ENCODE measurements at places on chromosomes 2 and 18.
A peak's percentile ranks its signal among the peaks of the same experiment; 100 is the strongest.

GRCh38 chr2:8045081-8045614, 636.7 kb upstream of the ID2 start:
- no peak for DNase-seq

- DNase-seq: no peak
Measured at GRCh38 chr2:150292807-150293206, 194.7 kb downstream of the RND3 start.

- no peak for DNase-seq
Measured at GRCh38 chr2:231613331-231613662, 20.6 kb downstream of the TEX44 start.

DNA sequence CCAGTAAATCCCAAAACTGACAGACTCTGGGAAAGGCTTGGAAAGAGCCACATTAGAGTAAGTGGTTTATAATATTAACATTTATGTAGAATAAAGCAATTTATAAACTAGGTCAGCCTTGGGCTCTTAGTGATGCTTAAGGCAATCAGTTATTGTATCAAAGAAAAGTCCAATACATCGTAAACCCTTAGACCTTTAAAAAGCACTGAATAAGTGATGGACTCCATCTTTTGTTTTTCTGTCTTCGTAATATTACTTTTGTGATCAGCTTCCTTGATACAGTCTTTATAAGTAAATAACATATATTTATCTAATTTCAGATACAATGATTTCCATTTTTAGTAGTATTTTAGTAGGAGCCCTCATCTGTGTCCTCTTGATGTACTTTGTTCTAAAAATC, 28.7 kb downstream of the DDX1 start:
- DNase-seq: no peak

DNA sequence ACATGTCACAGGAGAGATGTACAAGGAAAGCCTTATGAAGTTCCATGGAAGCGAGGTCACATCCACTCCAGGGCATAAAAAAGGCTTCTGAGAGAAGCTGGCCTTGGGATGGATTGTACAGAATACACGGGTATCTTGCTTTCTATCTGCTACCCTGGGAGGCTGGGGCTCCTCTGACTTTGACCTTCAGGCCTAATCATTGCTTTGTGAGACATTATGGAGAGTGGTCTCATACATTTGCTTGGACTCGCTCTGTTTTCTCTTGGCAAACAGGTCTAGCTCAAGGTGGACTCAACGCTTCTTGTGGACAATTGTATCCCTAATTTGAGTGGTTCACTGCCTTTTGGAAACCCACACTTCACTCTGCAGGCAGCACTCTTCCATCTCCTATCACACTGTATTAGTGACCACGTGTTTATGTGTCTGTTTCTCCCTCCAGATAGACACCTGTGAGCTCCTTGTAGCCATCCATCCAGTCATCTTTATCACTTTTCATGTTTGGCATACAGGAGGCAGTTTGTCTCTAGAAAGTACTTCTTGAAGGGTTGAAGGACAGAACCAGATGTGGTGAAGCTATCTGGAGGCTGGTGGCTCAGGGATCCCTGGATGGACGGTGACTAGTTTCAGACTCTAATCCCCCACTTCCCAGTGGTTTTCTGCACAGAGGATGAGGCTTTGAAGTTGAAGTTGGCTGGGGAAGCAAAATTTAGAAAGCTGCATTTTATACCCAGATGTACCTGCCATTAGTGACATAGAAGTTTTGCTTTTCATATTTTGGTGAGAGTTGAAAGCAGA, 267.8 kb downstream of the CYRIA start:
- no peak for DNase-seq

DNA sequence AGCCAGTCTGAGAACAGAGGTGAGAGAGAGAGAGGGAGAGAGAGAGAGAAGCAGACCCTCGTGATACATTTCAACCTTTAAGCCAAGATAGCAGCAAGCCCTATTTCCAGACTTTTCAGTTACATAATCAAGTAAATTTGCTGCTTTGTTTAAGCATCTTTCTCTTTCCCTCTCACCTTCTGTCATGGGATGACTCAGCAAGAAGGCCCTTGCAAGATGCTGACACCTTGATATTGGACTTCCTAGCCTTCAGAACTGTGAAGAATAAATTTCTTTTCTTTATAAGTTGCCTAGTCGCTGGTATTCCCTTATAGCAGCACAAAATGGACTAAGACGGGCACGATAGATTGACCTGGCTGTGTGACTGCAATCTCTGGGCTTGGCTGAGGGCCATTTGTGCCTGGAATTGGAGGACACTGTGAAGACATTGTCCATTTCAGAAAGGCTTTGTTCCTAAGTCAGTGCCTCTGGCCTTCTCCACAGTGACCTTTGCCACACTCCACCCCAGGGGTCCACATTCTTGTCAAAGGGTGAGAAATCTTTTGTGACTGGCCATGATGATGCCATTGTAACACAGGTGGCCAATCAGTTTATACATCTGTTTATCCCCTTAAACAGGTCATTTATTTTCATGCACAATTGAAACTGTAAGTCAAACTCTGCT, 51.3 kb upstream of the ITSN2 start:
- no peak for DNase-seq

GRCh38 chr2:229431327-229431954, 160.4 kb upstream of the PID1 start:
- no peak for DNase-seq

DNA sequence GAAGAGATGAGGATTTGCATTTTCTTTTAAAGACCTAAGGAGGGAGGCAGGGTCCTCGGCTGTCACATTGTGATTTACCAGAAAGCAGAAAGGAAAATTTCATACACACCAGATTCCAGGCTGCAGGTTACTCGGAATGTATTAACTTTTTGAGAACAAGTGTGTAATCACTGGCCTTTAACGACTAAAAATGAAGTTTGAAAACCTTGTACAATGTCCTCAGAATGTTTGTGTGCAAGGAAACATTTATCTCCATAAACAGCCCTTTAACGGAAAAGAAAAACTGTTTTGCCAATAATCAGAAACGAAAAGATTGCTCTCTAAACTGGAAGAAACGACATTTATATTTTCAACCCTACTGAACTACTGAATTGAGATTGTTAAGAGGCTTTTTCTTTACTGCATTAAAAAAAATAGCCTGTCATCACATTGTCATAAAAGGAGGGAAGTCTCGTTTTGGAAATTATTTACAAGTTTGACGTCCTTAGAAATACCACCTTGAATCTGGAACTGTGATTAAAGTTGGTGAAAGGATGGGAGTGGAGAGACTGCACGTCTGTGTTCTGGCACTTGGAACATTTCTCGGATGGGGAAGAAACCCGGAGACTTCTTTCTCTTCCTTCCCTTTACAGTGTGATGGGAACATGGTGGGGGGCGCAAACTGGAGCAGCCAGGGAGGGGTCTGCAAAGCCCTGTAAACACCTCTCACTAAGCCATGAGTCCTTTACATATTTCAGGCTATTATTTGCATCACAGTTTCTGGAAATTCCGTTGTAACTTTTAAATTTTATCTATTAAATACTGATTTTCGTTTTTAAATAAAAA, 134.1 kb upstream of the SIX3 start:
- no peak for DNase-seq

- DNase-seq: no peak
Measured at GRCh38 chr2:149002891-149003740, 35.4 kb upstream of the LYPD6B start.

GRCh38 chr2:230907361-230908091, 17.5 kb downstream of the GPR55 start:
- DNase-seq: no peak

GRCh38 chr2:66438891-66439811, 4.2 kb downstream of the MEIS1 start:
- no peak for DNase-seq

- DNase-seq: no peak
Measured at GRCh38 chr2:76170856-76171255, 460.1 kb upstream of the GCFC2 start.

GRCh38 chr2:231549446-231550239, 19.4 kb upstream of the NMUR1 start:
- no peak for DNase-seq

DNA sequence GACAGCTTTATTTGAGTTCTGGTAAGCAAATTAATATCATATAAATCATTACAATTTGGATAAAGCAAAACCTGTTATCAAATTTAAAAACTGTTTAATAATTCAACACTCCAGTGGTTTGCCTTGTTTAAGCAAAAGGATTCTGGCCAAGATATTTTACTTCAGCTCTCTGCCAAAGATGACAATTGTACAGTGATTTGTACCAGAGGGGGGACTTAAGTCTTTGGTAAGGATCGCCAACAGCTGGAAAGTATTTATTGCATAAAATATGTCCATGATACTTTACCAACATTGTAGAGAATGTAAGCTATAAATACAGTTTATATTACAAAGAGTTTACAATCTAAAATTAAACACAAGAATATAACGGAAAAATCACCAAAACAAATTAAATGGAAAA, 13.8 kb downstream of the PREPL start:
- DNase-seq: no peak

DNA sequence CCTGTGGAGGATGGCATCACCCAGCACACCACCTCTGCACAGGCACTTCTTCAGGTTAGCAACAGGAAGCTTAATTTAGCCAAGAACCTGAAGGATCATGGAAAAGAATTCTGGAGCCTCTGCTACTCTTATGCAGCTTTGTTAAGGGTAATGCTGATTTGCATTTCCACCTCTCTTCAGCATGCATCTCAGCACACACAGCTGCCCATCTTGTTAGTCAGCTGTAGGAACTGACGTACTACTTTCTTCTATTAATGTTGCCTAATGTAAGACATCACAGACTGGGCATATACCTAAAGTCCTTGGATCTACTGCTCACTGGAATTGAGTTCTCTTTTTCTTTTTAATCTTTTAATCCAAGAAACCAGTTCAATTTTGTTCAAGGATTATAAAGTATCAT, 181.0 kb downstream of the SPP2 start:
- no peak for DNase-seq

GRCh38 chr2:55721596-55722215, 28.1 kb upstream of the PNPT1 start:
- no peak for DNase-seq

DNA sequence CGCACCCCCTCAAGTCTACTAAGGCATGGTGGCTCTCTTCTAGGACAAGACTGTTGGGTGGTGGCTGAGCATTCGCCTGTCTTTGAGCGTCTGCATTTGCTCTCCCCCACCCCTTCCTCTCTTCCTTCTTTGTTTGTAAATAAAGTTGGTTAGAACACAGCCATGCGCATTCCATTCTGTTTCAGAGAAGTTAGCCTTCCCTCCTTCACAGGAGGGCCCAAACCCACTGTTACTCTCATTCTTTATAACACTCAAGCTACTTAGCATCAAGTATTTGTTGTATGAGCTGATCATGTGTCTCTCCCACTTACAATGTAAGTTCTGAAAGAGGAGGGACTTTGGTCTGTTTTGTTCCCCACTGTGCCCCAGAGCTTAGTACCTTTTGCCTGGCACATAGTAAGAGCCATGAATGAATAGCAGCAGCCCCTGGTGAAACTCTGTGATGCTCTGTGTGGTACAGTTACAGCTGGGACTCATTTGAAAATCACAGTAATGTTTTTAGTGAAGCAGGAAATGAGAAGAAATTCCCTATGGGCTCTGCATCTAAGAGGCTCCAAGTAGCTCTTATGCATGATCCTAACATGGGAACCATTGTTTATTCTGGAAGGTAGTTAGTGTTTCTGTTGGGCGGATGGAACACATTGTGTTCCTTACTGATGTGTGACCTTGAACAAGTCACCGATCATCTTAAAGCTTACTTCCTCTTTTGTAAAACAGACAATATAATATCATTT, 7.7 kb downstream of the MGAT5 start:
- no peak for DNase-seq

DNA sequence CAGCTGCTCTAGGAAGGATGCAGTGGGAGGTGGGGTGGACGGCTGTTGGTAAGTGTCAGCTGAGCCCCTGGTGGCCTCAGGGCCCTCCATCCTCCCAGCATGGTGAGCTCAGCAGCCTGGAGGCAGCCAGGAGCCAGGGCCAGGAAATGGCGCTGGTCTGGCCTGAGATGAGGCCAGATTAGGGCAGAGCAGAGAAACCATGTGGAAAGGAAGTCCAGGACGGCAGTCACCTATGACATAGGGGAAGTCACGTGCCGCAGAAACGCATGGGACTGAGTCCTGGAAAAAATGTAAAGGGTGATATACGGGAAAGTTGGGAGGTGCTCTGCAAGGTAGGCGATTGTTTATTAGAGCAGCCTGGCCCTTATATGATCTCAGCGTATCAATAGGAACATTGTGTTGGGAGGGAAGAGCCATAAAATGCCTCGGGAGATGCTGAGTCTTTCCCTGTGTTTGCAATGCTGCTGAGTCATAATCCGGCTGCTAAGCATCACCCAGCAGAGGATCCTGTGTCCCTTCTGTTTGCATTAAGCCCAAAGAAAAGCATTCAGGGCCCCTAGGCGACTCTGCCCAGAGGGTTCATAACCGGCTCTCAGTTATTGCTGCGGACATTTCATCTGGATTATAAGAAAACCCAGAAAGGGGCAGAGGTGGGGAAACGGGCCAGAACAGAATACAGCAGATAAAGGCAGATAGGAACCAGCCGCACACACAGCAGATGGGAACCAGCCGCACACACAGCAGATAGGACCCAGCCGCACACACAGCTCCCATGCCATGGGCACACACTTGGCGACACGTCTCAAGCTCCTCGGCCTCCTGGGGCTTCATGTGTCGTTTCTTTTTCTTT, 30.3 kb upstream of the B3GNT7 start:
- no peak for DNase-seq

GRCh38 chr2:168614172-168615018, 158.3 kb downstream of the CERS6 start:
- DNase-seq: no peak

GRCh38 chr2:192162392-192163042, 32.2 kb downstream of the TMEFF2 start:
- peak; percentile 24 for DNase-seq

DNA sequence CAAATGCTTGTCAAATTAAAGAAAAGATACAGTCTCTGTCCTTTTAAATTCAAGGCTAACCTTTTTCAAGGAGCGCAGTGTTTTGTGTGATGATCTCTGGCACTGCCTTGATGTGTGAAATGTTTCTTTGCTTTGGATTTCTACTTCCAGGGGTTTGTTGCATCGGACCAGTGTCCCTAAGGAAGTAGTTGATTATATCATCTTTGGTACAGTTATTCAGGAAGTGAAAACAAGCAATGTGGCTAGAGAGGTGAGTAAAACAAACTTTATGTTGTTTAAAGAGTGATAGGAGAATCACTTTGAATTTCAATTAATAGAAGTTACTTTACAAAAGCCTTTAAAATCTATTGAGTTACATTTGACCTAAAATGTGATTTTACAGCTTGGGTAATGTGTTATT, 28.8 kb downstream of the HADHB start:
- DNase-seq: no peak

DNA sequence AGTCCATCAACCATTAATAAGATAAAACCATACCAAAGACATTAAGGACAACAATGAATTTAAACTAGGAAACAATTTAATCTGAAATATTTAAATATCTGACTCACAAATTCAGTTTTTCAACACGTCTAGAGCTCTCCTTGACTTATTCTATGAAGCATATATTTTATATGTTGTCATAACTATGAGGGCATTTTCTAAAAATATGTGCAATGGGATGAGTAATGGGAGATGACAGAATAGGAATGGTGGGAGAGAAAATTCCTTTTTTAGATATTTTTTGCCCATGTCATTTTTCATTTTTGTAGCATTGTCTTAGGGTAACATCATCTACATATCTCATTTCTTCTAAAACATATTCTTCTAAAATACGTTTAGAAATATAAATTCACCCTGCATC, 79.2 kb upstream of the CDH2 start:
- DNase-seq: no peak
